ENCODE measurements at places on chromosomes 11 and 22.

- no peak for DNase-seq
These were observed 152.4 kb downstream of the TRIM29 start for GRCh38 chr11:119985551-119985950.

DNA sequence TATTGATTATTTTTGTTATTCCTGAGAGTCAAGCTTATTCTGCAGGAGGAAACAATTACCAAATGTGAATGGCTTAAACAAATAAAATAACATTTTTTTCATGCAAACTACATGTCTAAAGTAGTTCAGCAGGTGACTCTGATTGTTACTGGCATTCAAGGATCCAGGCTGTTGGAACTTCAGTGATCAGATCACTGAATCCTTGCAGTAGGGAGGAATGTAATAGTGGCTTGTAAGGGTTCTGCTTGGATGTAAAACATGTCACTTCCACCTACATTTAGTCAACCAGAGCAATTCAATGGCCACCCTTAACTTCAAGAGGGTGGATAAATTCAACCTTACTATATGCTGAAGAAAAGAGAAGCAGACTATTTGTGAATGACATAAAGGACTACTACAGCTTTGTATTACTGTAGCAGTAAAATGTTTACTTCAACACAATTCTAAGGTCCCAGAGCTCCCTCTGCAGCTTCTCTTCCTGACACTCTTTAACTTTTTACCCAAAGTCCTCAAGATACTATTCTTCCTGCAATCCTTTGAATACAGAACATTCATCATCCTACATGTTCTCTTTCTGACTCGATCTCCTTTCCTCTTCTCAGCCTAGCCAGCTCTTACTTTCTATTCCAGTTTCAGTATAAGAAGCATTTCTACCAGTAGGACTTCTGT, 284.0 kb downstream of the LRRC4C start:
- no peak for DNase-seq

GRCh38 chr11:36426226-36426848, 83.7 kb downstream of the TRAF6 start:
- DNase-seq: no peak

DNA sequence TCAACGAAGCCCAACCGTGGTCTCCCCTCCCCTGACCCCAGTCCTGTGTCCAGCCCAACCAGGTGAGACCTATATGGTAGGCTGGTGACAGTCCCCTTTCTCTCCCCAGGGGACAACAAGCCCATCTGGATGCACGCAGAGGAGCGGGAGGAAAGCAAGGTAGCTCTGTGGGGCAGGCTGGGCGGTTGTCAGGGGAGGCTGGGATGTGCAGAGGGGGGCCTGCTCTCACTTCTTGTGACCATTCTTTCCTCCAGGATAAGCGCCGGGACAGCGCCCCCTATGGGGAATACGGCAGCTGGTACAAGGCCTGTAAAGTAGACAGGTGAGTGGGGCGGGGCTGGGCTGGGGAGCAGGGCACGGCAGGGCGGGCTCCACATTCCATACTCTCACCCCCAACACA, 3.5 kb upstream of the RAB1B start:
- no peak for DNase-seq

GRCh38 chr11:62024936-62025486, 57.6 kb upstream of the FTH1 start:
- no peak for DNase-seq

DNA sequence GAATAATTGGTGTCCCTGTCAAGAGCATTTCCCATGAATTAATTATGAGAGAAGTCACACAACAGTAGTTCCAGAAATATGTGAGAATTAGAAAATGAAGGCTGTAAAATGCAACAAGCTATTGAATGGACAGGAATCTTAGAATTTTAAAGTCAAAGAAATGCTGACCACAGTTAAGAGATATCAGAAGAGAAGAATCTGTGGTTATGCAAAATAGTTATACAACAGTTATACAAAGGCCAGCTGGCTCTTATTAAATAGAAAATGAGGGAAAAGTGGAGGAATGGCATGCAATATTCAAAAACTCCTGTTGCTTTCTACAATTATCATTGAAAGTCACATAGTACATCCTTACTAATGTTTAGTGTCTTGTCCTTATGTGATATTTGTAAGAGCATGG, 27.4 kb downstream of the CASP12 start:
- DNase-seq: no peak

DNA sequence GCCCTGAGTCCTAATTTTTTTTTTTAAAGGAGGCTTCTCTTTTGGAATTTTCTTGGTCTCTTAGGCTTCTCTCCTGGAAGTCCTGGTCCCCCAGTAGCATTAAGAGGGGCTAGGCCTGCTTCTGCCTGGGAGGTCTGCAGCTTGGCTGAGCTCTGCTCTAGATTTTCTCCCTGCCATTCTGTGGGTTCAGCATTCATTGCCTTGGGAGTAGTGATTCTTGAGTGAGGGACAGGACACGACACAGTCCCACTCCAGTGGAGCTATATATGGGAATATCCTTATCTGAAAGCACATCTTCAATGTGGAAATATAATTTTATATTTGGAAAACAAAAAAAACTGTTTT, 3.7 kb downstream of the IGSF22 start:
- DNase-seq: no peak

DNA sequence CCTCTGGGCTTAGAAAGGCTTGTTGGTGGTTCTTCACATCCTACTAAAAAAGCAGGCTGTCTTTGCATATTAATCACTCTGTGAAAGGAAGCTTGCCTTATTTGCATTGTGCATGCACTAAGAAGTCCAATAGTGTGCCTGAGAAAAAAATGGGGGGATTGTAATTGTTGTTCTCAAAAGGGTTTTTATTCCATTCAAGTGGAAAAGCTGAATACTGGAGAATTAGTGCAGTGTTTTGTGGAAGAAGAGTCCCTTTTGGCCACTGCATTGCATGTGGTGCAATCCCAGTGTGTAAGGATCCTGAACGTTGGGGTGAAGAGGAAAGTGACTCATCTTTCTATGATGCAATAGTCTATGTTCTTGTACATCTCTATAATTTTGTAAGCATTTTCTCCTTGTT, 16.5 kb downstream of the NCAM1 start:
- no peak for DNase-seq

DNA sequence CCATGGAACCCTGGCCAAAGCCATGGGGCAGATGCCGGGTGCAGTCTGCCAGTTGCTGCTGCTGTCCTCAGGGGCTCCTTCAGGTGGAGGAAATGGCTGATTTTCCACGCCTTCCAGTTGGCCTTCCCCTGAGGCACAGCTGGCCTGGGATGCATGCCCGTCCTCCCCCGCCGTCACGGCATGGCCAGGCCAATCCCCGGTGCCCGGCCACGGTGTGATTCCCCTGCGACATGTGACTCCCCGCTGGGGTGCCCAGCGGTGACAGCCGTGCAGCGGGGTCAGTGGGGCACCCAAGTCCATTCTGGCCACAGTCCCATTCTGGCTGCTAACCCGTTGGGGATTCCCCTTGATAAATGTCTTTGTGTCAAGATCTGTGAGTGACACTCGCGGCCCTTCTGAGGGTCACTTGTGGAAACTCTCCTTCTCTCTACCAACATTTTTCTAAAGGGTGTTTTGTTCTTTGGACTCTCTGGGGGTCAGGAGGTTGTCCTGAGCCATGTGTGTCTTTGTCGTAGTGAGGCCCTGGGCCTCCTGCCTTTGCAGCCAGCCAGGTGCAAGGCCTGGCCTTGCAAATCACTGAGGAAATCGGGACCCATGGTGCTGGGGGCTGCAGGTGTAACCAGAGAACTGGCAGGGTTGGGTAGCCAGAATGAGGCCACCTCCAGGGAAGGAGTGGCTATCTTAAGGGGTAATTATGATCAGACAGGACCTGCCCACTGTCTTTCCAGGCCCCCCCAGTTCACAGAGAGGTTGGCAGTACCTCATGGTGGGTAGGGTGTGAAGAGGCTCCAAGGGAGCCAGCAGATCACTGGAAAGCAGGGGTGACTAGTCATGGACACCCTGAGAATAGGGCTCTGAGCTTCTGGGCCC, 37.1 kb downstream of the KCNQ1OT1 start:
- DNase-seq: no peak

- no peak for DNase-seq
These were observed at the start of gene IFITM1 for GRCh38 chr11:313787-314553. IFITM1 (plus strand) TSS chr11:314040; CDS start chr11:314171, 131 bp downstream.

DNA sequence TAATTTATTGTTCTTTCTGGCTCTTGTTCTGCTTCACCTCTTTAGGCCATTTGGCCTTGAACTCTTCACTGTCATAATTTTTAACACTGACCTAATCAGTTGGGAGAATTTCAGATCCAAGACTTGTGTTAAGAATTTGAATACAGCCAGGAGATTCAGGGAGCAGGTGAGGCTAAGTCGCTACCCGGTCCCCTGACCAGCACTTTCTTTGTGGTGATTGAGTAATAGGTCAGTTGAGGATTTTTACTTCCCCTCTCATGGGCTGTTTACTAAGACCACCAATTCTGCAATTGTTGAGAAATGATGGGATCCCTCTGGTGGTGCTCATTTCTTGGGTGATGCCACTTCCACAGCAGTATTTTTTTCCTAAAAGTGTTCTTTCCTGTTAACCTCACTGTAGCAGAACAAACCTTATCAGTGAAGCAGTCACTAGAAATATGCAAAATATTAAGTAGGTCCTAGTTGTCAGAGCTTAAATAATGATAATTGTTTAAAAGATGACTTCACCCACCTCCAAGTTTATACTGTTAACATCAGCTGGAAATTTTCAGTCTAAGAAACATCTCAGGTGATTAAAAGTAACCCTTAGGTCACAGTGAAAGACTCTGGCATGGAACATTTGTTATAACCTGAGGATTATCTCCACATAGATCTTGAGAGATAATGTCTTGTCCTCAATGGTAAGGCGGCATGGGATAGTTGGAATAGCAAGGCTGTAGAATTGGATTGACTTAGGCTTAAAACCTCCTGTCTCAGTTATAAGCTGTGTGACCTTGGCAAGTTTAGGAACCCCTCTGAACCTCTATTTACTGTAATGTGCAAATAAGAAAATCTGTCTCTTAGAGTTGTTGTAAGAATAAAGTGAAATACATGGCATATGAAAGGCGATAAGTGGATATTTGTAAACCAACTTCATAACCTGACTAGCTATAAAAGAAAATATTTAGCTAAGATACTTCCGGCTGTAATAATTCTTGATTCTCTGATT, 41.3 kb downstream of the POLD3 start:
- DNase-seq: no peak

- DNase-seq: no peak
These were observed 20.1 kb upstream of the PLAAT2 start for GRCh38 chr11:63583357-63583677.

DNA sequence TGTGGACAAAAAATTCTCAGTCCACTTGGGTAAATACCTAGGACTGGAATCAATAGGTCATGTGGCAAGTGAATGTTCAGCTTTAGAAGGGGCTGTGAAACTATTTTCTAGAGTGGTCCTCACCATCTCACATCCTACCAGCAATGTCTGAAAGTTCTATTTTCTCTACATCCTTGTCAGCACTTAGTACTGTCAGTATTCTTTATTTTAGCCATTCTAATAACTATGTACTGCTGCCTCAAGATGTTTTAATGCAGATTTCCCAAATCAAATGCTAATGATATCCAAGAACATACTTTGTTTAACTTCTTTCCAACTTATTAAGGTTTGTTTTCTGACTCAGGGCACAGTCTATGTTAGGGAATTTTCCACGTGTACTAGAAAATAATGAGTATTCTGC, 317.0 kb downstream of the BRD1 start:
- DNase-seq: no peak

Data from RCC 7860 (cell line).